CD4-positive, alpha-beta T cell (primary cell): ENCODE measurements at places on chromosomes 7 and 10.

GRCh38 chr10:47043928-47044538 lies 132.8 kb downstream of the PTPN20 start:
- no peak for DNase-seq

GRCh38 chr7:44955733-44956132 lies 23.1 kb downstream of the MYO1G start:
- DNase-seq: no peak

GRCh38 chr10:102398172-102399020 lies 2.9 kb downstream of the NFKB2 start:
- DNase-seq: no peak

DNA sequence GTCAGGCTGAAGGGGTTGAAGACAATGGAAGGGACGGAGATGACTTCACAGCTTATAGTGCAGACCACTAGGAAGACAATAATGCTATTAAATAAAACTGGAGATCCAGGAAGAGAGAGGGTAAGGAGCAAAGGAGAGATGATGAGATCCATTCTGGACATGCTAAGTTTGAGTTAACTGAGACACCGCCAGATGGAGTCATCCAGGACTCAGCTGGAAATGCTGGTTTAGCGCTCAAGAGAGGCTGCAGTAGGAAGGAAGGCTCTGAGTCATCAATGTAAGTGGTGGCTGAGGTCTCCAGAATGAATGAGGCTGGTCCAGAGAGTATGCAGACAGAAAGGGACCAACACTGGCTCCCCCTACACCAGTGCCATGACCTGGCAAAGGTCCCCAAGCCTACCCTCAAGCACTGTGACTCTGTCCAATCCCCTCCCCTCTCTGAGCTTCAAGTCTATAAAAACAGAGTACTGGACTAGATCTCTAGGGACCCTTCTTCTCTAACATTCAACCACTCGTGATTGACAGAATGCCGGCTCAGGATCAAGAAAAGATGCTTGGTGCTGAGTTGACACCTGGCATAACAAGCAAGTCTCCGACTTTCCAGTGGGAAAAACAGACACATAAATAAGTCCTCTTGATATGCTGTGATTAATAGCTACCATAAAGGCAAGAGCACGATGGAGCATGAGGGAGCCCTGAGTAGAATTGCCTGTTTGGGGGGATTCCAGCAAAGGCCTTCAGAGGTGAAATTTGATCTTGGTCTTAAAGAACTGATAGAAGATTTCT lies 8.9 kb downstream of the GFRA1 start:
- DNase-seq: no peak

GRCh38 chr7:90492250-90492649 lies 22.8 kb downstream of the PTTG1IP2 start:
- DNase-seq: no peak

DNA sequence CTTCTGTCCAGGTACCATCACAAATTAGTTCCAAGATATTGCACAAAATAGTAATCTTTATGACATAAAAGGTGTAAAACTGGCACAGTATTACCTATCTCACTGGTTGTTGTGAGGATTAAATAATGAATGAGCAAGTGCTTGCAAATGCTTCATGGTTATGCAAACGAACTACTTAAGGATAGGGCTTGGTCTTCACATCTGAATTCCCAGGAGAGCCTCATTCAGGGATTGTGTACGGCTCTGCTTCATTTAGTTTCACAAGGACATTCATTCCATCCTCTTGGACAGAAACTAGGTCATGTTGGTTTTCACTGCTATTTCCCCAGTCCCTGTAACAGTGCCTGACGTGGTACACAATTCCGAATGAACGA lies 12.1 kb downstream of the ABCA13 start:
- DNase-seq: no peak

DNA sequence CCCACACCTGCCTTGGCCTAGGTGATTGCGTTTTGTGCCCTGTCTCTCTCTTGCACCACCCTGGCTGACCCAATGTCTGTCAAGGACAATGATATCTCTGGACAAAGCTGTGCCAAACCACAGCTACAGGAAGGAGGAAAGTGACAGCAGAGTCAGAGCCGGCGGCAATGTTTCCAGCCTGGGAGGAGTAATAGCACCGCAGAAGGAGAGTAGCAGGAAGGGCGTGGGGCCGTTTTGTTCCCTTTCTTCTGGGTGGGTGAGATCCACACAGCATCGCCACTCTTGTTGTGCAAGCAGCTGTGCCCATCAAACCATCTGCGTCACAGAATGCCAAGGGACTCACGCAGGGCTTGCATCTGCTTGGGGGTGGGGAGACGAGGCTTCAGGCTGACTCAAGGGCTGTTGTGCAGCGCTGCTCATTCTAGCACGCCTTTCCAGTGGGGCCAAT lies 341.6 kb upstream of the AUTS2 start:
- peak; percentile 67 for DNase-seq

DNA sequence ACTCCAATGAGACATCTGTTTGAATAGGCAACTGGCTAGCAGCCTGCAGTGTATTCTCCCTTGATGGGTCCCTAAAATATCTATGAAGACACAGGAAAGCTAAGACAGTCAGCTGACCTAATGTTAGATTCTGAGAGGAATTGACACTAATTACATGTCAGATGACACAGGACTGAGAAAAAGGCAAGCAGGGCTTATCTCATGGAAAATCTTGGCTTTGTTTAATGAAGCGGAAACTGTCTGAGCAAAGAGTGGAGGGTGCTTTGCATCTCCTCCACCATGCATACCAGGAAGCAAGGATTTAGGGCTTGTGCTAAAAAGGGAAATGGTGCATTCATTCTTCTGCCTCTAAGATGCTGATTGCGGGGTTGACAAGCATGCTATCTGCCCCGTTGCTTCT lies 135.5 kb upstream of the GLI3 start:
- no peak for DNase-seq

GRCh38 chr10:117367718-117368117 lies 7.5 kb downstream of the PDZD8 start:
- no peak for DNase-seq

GRCh38 chr10:59106441-59106840 lies 70.0 kb upstream of the PHYHIPL start:
- no peak for DNase-seq
